ENCODE measurements at places on chromosomes 2 and 18.

- no peak for DNase-seq
Observed at GRCh38 chr18:32891130-32891529, 118.3 kb upstream of the KLHL14 start.

GRCh38 chr2:20439193-20439475 lies 7.7 kb upstream of the RHOB start:
- no peak for DNase-seq

DNA sequence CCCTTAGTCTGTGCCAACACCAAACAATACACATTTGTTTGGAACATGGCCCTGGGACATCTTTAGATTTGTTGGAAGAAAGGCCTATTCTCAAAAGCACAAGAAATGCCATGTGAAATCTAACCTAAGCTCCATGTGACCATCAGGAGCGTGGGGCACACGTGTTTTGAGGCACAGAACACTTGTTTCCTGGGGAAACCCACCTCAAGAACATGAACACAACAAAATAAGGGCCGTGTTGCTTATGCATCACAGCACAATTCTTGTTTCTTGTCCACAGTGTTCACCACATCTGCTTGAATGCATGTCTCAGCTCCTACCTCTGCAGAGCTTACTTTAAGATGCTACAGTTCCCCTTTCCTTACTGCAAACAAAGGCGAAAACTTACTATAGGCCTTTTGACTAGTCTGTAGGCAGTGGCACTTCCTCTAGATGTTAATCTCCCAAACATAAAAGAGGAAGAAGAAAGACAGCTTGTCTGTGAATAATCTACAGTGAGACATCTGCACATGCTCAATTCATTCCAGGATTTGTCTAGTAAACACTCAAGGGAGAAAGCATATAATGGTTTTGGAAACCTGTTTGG lies 165.0 kb downstream of the ANKRD44 start:
- no peak for DNase-seq

- DNase-seq = no peak
Observed at GRCh38 chr2:122132147-122132691, 376.8 kb downstream of the TSN start.
